Sciatic nerve (tissue), 2 donors: ENCODE measurements at places on chromosomes 16 and 17.
A peak's percentile ranks its signal among the peaks of the same experiment; 100 is the strongest.

DNA sequence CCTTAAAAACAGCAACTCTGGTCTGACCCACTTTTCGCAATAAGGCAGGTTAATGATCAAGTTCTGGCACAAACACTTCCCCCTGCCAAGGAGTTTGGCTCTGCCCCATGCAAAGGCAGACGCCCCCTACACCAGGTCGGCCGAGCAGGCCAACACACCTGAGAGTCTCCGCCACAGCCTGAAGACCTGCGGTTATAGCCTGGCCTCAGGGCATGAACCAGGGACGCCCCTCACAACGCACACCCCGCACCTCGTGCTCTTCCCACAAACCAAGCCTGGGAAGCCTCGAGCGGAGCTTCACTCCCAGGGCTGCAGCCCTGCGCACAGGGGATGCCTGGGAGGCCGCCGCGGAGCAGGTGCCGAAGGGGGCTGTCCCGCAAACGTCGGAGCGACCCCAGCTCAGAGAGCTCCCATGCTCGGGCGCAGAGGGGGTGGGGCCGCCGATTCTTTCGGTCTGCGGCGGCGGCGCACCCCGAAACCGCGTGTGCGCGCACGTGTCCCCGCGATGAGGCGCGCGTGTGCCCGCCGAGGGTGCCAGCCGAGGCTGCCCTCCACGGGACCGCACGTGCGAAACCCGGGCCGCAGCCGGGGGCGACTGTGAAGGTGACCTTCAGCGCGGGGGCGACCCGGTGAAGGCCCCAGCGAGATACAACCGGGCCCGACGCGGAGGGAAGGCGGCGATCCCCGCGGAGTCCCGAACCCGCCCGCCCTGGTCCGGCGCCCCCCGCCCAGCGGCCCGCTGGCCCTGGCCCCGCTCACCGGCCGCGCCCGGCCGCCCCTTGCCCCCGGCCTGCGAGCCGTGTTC is 559 bp downstream of the CLUH start:
- peak; percentile 70 for DNase-seq

DNA sequence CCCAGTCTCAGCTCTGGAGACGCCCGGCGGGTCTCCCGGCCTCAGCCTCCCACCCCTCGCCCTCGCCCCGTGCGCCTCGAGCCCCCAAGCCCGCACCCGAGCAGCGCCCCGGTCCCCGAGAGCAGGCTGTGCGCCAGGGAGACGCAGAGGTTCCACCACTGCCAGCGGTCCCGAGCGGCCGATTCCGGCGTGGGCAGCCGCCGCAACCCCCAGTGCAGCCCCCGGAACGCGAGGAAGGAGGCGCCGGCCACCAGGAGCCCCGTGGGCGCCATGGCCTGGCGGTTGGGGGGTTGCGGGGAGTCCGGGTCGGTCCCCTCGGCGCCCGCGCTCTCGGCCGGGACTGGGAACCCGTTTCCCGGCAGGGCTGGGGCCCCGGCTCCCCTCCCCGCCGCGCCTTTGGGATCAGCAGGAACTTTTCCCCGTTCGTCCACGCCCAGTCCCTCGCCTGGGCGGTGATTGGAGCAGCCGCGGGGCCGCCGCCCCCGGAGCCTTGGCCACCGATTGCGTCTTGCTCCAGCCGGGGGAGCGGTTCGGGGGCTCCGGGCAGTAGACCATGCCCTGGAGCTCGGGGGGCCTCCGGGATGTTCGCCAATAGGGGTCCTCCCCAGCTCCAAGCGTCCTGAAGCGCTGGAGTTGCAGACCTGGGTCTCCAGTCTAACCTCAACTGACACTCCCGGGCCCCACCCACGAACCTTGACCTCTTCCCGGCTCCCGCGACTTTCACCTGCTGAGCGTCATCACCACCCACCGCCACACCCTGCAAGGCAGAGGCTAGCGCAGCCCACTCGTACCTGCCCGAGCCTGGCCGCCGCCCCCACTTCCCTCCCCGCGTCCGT is at the start of gene TLCD2:
Gene TLCD2 (minus strand): TSS at position 407 of the 836 bp plus-strand sequence. CDS start 135 bp downstream, at position 272.
- peak; percentile 85 for DNase-seq

GRCh38 chr16:52563767-52564611 is 17.0 kb upstream of the TOX3 start:
- no peak for DNase-seq

GRCh38 chr17:45227926-45228762 is 6.5 kb downstream of the FMNL1 start:
- DNase-seq = no peak

- DNase-seq = no peak
Observed at GRCh38 chr16:20611975-20612481, 35.9 kb upstream of the ACSM2B start.

GRCh38 chr17:65684631-65685030 is 123.2 kb upstream of the AXIN2 start:
- DNase-seq = no peak

DNA sequence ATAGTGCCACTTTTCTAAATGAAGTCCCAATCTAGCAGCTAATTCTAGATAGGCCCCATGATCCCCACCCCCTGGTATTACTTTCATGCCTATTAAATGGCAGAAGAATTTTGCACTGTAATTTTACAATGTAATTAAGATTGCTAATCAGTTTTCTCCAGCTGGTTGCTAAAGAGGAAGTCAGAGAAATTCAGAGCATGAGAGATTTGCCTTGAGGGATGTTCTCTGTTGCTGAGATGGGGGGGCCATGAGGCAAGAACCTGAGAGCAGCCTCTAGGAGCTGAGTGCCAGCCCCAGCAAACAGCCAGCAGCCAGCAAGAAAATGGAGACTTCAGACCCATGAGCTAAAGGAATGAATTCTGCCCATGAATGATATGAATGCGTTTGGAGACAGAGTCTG is 38.9 kb downstream of the SHCBP1 start:
- no peak for DNase-seq

- no peak for DNase-seq
Observed at GRCh38 chr17:76122431-76123190, 18.4 kb downstream of the FOXJ1 start.

DNA sequence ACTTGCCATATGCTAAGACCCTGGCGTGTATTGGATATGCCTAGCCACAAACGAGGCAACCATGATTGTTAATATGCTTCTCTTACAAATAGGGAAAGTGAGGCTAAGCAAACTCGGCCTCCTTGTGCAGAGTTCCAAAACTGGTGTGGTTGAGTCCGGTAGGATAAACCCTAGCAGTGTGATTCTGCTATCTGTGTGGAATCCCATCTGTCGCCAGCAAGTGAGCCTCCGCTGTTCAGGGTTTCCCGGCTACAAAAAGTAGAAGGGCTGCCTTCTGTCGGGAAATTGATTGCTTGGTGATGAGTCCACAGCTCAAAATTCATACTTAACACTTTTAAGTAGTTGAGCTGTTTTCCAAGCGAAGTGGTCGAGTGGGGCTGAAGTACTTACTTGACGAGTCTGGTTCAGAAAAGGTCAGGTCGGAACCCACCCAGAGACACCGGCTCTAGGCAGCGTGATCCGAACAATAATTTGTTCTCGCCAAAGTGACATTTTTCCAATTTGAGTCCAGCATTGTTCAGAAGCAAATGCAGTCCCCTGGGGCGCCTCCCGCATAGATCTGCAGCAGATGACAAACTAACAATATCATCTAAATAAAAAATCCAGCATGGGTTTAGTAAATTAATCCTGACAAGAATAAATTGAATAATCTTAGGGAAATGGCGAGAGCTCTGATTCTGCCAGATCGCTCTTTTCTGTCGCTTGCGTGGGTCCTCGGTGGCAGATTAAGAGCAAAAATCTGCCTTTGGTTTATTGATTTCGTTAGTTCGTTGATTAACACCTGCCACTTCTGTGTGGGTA is 686.7 kb upstream of the RBFOX1 start:
- DNase-seq = no peak

GRCh38 chr17:30196504-30196903 is 39.0 kb downstream of the SLC6A4 start:
- no peak for DNase-seq

GRCh38 chr17:63290784-63291183 is 155.3 kb downstream of the CYB561 start:
- no peak for DNase-seq

- DNase-seq = no peak
Observed at GRCh38 chr16:70522216-70523075, 908 bp downstream of the COG4 start.

- DNase-seq = no peak
Observed at GRCh38 chr17:50685691-50686493, 21.8 kb downstream of the ANKRD40 start.

GRCh38 chr16:85438981-85439685 is 174.0 kb upstream of the GSE1 start:
- DNase-seq = no peak

DNA sequence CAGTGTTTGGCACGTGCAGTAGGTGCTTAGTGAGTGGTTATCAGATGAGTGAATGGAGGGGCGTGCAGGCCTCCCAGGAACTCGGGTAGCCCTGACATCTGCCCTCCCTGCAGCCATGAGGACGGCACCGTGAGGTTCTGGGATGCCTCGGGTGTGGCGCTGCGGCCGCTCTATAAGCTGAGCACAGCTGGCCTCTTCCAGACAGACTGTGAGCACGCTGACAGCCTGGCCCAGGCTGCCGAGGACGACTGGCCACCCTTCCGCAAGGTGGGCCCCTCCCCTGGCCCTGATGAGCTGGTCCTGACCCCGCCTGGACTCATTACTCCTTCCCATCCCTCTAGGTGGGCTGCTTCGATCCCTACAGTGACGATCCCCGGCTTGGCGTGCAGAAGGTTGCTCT is 11.1 kb downstream of the LLGL1 start:
- no peak for DNase-seq

DNA sequence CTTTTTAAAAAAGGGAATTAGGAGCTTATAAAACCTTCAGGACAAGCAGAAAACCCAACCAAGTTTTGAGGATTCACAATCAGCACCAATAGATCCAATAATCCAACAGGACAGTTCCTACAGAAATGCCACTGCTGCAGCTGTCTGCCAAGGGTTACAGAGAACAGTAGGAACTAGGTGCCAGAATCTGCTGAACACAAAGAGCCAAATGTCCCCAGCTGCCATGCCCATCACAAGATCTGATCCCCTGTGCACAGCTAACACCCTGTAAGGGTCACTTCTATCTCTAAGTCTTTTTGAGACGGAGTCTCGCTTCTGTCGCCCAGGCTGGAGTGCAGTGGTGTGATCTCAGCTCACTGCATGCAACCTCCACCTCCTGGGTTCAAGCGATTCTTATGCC is 262.3 kb downstream of the STX8 start:
- DNase-seq = no peak

DNA sequence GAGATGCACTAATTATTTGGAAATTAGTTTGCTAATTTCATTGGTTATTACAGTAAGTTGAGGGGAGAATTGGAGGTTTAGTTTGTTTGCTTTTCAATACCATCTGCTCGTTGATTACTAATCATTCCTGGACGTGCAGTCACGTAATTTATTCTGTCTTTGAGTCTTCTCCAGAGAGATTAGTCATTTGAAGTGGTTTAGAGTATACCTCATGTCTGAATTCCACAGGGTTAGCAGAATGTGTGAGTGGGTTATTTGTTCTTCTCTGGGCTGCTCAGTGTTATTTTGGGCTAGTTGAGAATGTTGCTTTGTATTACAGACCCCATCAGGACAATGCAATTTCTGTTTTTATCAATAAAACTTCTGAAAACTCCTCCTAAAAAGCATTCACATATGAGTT is 265.0 kb downstream of the RBFOX1 start:
- no peak for DNase-seq

DNA sequence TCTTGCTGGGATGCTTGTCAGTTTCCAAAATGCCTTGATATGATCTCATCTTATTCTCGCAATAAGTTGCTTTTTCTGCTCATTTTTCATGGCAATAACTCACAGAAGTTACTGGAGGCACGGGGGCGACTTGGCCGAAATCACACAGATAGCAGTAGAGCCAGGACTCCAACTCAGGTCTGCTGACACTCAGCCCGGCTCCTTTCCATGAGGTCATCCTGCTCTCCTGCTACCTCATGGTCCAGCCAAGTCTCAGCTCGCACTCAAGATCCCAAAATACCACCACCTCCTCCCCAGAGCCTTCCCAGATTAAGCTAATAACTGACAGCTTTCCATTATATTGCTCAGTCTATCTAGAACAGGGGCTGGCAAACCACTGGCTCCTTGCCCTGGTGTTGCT is 269.5 kb downstream of the MAP2K4 start:
- DNase-seq = no peak

DNA sequence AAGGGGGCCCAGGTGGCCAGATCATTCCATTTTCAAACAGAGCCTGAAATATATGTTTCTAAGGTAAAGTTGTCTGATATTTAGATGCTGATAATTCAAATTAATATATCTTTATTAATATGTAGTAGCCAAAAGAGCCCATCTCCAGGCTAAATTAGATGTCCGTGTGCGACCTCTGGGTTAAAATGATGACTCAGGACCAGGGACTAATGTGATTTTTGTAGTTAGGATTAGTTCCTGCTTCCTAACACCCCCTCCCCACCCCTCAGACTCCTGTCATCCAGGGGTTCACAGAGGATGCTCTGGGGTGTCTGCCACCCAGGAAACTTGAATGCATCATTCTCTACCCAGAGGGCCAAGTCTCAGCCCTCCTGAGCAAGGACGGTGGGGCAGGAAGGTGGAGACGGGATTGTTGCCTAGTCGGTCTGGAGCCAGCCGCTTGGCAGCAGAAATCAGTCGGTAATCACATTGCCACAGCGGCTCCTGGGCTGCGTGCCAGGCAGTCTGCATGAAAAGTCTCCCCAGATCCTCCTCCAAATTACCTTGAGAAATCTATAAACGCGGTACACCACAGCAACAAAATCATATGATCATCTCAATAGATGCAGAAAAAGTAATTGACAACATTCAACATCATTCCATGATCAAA is 29.8 kb downstream of the CNGB1 start:
- no peak for DNase-seq

GRCh38 chr17:35129154-35129972 is 7.9 kb downstream of the FNDC8 start:
- DNase-seq = no peak

DNA sequence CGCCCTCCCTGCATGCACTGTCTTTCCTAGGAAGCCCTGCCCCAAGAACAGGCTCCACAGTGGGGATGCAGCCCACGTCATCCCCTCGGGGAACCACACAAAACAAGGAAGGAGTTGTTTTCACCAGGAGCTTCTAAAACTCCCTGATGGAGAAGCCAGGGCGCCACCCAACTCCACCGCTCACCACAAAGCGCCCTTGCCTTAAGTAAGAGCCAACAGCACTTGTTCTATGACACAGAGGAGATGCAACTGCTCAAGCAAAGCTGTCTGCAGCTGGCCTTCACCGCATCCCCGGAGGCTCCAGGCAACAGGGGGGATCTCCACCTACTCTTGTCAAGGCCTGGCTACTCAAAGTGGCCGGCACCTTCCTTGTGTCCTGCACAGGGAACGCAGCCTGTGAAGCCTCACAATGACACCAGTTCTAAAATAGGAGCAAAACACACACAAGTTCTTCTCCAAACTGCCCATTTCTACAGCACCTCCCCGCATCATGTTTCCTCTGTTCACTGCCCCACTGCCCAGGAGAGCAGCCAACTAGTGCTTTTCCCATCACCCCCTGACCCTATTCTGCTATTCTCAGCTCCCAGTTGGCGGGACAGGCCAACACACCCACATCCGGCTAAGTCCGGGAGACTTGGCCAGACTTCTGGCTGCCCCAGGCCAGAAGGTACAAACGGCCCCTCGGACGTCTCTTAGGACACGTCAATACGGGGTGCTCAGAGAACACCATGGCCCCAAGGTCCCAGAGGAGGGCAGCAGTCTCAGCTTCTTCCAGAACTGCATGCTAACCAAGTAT is 24.2 kb downstream of the MPG start:
- DNase-seq = no peak
